ENCODE measurements at places on chromosomes 1 and 21.

GRCh38 chr1:213526306-213526705 is 461.5 kb upstream of the PROX1 start:
- DNase-seq = no peak

DNA sequence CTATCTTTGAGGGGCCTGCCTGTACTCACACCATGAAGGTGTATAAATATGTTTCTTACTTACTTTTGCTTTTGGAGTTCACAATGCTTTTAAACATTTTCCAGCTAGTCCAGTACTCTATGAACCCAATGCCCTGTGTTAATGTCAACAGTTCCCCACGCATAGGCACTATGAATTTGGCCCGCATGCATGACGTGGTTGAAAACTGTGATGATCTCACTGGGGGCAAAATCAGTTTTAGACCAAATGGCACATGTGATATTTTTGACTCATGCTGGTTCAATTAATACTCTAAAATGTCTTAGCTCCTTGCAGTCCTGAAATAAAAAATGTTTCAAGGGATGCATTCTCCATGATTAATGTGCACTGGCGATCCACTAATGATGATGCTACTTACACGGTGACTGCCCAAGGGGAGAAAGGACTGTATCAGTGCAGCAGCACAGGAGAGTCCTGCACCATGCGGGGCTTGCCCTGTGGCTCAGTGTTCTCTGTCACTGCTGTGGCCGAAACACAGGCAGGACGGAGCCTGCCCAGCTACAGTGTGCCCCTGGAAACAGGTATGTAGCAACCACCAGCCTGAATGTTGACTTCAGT is 15.7 kb downstream of the FNDC7 start:
- no peak for DNase-seq

GRCh38 chr1:242019018-242019417 is 20.1 kb upstream of the MAP1LC3C start:
- no peak for DNase-seq

- DNase-seq = no peak
These were observed 234.1 kb downstream of the NCAM2 start for GRCh38 chr21:21232320-21232719.

- DNase-seq = no peak
These were observed 21.6 kb downstream of the NSUN4 start for GRCh38 chr1:46362158-46362557.

- DNase-seq = no peak
These were observed 16.7 kb downstream of the SOAT1 start for GRCh38 chr1:179310291-179310690.

GRCh38 chr1:173479649-173480048 is 2.5 kb downstream of the PRDX6 start:
- DNase-seq = no peak

GRCh38 chr1:63662056-63662836 is 69.0 kb downstream of the PGM1 start:
- no peak for DNase-seq

GRCh38 chr1:37575692-37576091 is 19.0 kb downstream of the DNALI1 start:
- DNase-seq = no peak

DNA sequence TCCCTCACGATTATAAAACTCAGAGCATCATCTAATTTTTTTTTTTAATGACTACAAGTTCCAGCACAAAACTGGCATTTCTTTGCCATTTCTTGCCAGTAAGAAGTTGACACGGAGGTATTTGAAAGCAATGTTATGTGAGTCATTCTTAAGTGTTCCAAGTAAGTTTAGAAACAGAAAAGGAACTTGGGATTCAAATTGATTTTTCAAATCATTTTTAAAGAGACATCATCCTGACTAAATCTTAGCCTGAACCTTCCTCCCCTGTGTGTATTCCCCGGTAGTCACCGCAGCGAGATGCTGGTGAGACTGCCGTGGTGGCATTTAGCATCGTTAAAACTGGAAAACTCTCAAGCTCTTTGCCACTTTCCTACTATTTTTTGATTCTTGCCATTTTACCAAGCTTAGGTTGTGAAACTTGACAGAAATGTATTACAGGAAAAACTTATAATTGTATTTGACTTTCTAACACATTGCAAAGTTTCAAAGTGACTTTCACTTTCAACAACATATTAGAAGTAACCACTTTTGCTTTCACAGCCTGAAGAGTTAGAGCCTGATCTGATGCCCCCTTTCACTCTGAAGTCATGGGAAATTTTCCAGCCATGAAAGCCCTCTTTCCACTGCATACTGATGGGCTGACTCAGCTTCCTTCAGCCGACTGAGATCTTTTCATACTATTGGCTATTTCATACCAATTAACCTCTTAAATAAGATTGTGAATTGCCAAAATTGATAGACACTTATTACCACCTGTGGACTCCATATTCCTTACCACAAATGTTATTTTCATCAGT is 61.4 kb downstream of the OLFML2B start:
- peak; percentile 55 for DNase-seq

- DNase-seq = no peak
These were observed 817.9 kb upstream of the NEGR1 start for GRCh38 chr1:73100216-73100615.

DNA sequence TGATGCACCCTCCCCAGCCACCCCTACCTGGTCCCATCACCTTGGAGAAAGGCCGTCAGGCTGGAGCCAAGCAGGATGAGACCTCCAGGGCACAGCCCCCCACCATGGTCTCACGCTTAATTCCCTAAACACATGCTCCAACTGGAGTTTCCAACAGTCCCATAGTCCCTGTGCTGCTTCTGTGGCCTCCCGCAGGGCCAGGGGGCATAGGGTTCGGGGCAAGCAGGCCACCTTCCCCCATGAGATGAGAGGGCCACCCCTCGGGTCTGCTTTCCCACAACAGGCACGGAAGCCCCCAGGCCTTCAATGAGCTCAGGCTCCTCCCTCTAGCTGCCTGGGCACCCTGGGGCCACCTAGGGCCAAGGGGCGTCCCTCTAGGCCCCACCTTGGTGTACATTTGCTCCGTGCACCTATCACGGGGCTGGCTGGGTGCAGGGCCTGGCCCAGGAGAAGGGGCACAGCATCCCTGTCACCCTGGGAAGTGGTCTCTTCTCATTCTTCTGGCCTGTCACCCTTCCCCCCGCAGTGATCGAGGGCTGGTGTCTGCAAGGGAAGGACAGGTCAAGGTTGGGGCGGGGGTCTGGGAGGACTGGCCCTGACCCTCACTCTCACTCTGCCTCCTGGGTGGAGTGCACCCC is 42.4 kb downstream of the TRIM11 start:
- no peak for DNase-seq

DNA sequence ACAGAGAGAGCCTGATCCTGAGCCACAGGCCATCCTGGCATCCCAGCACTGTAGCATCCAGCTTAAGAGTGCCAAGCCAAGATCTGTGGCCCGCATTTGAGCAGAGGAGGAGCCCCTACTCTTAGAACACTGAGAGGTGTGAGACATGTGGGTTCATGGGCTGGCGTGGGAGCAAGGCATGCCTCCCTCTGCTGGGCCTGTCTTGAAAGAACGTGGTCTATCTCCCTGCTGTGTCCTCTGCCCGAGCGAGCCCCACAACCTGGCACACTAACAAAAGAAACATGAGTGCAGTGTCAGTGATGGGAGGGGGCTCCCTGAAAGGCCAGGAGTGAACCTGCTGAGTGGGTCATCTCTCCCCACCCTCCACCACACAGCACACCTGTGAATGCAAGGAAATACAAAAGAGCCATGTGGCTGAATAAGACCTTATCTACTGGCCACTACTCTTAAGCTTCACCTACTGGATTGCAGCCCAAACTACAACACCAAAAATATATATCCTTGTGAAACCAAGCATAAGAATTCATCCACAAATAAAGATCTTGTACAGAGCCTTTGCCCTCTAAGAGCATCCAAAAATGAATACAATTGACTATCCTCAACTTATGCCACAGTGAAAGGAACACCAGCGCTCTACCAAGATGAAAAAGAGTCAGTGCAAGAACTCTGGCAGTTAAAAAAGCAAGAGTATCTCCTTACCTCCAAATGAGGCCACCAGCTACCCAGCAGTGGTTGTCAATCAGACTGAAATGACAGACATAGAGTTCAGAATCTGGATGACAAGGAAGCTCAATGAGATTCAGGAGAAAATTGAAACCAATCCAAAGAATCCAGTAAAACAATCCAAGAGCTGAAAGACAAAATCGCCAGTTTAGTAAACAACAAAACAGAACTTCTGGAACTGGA is 259.4 kb upstream of the DAB1 start:
- no peak for DNase-seq

DNA sequence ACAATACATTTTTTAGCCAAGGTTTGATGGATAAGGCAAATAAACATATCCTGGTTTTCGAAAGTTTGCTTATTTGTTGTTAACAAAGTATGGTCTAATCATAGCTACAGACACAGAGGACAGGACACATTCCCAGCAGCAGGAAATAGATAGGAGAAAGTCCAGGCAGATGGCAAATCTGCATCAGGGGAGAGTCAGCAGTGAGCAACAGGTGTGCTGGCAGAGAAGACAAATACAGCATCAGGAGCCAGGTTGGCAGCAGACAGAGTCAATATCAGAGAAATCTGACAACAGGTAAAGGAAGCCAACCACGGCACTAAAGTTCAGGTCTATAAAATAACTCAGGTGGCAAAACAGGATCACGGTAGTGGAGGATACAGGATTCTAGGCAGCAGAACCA is 210.7 kb upstream of the PTBP2 start:
- no peak for DNase-seq

- no peak for DNase-seq
These were observed 36.5 kb upstream of the PDE9A start for GRCh38 chr21:42616941-42617340.

DNA sequence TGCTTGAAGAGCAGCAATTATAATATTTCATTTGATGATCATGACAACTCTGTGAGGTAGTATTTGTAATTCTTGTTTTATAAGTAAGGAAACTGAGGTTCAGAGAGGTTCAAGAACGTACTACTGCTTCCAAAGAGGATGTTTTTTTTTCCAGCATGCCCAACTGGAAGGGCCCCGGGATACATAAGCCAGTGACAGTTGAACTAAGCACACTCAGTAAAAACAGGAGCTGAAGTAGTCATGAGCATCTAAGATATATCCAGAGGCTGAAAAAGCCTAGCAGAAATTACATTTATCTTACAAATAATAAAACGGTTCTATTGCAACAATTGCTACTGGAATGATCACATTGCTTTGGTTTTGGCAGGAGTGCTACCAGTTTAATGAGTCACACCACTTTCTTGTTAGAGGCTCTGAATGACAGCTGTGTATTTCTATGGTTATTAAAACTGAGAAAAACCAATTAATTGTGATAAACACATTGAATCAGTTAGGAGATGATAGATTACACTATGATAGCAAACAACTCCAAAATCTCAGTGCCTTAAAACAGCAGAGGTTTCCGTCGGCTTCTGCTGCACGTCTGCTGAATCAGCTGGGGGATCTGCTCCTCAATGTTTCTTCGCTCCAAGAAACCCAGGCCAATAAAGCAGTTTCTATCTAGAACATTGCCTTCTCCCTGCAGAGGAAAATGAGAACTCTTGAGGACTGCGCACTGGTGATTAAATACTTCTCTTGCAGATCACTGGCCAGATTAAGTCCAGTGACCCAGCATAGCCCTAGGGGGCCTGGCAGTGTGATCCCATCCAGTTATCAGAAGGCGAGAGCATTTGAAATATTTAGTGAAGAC is 522.7 kb downstream of the PLPP3 start:
- no peak for DNase-seq

DNA sequence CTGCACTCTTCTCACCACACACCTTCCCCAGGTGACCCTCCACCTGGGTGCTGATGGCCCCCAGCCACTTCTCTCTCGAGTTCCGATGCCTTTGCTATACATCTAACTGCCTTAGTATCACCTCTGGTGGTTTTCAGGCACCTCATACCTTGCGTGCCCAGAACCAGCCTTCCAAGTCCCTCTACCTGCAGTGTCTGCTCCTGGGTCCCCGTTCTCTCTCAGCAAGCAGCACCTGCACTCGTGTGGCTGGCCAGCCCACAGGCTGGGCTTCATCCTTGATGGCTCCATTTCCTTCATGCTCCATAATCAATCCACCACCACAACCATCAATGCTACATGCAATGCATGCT is 49.2 kb upstream of the EDN2 start:
- DNase-seq = peak; percentile 2

DNA sequence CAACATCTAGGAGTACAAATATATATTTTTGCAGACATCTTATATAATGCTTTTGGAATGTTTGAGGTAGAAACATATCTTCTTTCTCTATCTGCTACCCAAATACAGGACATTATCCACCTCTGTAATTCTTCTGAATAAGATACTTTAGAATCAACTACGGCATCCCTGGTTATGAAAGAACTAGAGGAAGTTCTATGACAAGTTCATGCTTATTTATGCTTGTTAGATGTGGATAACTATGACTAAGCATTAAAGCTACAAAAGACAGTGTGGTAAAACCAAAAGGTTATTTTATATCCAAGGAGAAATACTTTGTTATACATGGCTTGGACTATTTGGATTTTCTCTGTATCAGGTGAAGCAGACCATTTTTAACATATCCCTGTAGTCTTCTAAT is 894.0 kb downstream of the KCNT2 start:
- no peak for DNase-seq

DNA sequence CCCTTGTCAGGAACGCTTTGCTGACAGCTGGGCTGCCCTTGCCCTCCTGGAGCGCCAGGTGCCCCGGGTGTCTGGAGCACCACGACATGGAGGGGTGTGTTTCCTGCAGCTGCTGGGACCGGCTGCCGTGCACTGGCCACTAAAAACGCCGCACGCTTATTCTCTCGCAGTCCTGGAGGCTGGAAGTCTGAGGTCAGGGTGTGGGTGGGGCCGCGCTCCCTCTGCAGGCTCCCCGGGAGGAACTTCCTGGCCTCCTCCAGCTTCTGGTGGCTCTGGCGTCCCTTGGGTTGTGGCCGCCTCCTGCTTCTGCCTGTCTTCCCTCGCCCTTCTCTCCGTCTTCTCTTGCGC is 28.0 kb upstream of the PLCH2 start:
- DNase-seq = no peak

- DNase-seq = no peak
These were observed 554.6 kb downstream of the PLA2G4A start for GRCh38 chr1:187383366-187383765.

DNA sequence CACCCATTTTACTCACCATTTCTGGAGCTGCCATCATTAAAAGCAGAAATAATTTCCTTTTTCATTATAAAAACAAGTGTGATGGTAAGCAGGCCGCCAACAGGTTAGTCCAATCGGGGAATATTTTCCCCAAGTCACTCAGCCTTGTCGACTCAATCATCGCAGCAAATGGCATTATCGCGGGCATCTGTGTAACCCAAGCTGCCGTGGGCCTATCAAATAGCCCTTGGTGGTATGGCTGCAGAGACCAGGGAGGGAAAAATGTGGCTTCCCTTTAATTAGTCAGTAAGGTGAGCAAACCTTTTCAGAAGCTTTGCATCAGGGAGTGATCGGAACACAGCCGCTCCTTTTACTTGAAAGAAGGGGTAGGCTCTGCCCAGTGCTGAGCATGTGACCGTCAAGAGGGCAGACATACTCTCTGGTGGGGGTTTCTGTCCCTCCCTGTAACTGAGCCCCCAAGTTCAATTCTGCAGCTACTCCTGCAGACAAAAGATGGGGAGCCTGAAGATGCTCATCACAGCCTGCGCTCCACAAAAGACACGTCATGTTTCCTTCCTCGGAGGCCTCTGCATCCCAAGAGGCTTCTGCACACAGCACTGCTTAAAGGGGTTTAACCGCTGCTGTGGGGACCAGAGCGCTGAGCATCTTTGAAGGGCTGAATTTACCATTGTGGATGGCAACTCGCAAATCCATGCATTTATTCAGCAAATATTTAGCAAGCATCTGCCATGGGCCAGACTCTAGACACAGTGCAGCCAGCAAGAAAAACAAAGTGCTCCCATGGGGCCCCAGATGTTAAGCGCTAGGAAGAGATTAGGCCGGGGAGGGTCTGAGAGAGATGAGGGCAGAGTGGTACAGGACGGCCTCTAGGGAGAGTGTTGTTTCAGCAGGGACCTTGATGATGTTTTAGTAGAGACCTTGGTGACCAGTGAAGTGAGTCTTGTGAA is 1.2 kb upstream of the TMPRSS3 start:
- DNase-seq = peak; percentile 3
